SK-N-DZ (cell line): ENCODE measurements at places on chromosomes 2 and 18.

DNA sequence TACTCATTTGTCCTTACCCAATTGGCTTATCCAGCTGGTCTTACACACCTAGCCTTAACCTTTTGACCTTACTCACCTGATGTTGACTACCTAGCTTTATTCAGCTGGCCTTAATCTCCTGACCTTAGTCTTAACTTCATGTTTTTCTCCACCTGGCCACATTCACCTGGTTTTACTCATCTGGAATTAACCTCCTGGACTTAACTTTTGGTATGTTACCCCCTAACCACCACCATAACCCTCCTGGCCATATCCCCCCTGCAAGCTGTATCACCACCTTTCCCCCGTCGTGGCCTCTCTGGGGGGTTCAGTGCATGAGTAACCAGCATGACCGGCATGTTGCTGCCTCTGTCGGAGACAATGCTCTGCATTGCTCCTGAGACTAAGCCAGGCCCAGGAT, 45.7 kb downstream of the CHRNA1 start:
- no peak for DNase-seq

DNA sequence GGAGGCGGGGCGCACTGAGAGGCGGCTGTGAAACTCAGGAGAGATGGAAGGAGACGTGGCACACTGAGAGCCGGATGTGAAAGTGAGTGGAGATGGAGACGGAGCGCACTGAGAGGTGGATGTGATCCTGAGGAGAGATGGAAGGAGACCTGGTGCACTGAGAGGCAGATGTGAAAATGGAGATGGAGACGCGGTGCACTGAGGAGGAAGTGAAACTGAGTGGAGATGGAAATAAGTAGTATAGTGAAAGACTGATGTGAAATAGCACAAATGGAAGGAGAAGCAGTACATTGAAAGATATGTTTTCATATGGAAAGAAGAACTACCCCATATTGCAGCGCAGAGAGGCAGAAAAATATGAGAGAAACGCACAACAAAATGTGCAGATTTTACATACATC, 281.6 kb upstream of the RGPD4 start:
- DNase-seq = no peak

- no peak for DNase-seq
These were observed 1671.8 kb upstream of the SLC39A10 start for GRCh38 chr2:193985272-193985671.

GRCh38 chr2:165720511-165720910, 73.5 kb downstream of the GALNT3 start:
- DNase-seq = no peak

- no peak for DNase-seq
These were observed 51.6 kb upstream of the FHL2 start for GRCh38 chr2:105450471-105450870.

GRCh38 chr18:13726972-13727331, 479 bp downstream of the RNMT start:
- no peak for DNase-seq

- DNase-seq = no peak
These were observed 60.7 kb downstream of the NABP1 start for GRCh38 chr2:191738667-191739066.

DNA sequence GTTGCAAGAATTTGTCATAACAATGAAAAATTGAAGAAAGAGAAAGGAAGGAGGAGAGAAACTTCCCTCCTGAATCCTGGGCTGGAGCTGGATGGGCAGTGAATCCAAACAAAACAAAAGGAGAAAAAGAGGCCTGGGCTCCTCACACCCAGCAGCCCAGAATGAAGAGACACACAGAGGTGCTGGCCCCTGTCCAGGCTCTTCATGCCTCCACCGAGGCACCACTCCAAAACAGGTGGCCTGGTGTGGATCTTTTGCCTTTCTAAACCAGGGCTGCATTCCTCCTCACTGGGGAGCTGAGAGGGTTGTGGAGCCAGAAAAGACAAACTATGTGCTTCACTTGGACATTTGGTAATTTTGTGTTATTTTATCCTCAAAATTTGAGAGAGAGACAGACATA, 76.0 kb downstream of the FAM124B start:
- no peak for DNase-seq

DNA sequence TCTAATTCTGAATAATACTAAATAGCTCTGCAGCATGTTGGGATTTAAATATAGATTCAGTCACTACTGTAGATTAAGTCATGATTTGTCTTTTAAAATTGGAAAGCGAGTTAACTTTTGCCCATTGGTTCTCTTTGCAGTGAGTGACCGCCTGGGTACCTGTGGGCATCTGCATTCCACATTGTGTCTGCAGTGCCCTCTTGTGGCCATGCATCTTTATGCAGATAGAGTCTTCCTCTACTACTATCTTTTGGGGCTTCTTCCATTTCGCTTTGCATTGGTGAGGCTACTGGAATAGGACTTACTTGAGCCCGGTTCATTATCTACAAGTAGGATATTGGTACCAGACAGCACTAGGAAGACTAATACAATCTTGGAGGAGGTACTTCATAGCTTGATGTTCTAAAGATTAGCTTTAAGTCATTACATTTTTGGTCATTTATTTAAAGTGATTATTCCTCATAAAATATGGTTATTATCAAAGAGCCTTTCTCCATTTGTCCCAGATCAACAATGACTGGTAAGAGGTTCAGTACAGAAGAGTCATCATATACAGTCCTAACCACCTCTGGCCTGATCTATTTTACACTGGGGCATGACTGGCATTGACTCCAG, 203.0 kb downstream of the SOCS6 start:
- DNase-seq = peak; percentile 68

GRCh38 chr2:159572459-159572858, 43.9 kb downstream of the BAZ2B start:
- DNase-seq = no peak

GRCh38 chr2:31901900-31902299, 108.9 kb downstream of the MEMO1 start:
- no peak for DNase-seq

DNA sequence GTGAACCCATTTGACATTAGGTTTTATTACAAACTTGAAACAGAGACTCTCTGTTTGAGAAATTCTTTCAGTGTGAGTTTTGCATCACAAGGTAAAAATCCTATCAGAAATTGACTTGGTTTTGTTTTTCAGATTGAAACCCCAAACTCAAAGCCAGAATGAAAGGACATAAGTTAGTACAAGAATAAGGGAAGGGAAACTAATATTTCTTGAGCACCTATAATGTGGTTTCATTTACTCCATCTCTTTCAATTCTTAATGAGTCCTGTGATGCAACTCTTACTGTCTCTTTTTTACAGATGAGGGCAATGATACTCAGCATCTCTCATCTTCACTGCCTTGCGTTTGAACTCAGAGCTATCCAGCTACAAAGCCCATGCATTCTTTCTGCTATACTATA, 210.0 kb upstream of the SIX3 start:
- no peak for DNase-seq
